Left renal pelvis (tissue), 4 donors: ENCODE measurements at places on chromosomes 2 and 18. TPM values are rescaled to one million over a fixed set of nuclear protein-coding genes. Genes with fewer than 3 reads are reported as not detected.
A peak's percentile ranks its signal among the peaks of the same experiment; 100 is the strongest.

- DNase-seq, result no peak
These were observed 52.2 kb downstream of the LYPD6B start for GRCh38 chr2:149090706-149091105.

DNA sequence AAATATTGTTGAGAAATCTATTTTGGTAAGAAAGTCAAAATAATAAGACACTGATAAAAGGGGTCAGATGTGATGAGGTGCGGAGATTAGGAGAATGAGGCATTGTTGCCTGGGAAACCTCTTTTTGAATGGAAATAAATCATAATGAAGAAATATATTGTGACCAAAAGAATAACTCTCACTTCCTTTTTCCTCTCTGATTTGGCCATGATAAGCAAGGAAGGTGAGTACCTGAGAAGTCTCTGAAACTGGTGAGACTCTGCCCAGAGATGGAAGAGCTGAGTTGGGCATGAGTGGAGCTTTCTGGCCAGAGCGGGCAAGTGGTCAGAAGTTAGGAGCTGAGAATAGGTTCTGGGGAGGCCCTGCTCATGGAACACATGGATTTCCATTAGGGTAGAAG lies 11.8 kb downstream of the LAMA3 start:
- no peak for DNase-seq

- DNase-seq, result no peak
These were observed 24.2 kb downstream of the WDR75 start for GRCh38 chr2:189465478-189465877.

- no peak for DNase-seq
These were observed 18.0 kb downstream of the REL start for GRCh38 chr2:60899230-60899891.

GRCh38 chr2:147297820-147298219 lies 547.0 kb upstream of the ACVR2A start:
- DNase-seq, result no peak

DNA sequence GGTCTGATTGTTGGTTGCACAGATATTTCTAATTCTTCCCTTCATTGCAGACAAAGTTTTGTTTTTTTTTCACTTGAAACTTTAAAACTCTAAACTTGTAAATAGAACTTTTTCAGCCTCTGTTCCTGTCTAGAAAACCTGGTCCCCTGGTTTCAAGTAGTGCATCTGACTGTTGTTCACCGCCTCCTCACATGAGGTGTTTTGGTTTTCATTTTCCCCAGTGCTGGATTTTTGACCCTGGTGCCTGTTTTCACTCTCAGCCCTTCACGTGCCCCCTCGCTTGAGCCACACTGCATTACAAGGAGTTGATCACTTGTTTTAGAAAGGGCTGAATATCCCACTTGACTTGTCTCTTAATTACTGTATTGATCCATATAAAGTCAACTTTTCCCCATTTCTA lies 100.1 kb downstream of the TMEM185B start:
- no peak for DNase-seq

- no peak for DNase-seq
These were observed 15.0 kb downstream of the INPP4A start for GRCh38 chr2:98459496-98460175.

GRCh38 chr2:118387509-118387908 lies 299.2 kb downstream of the INSIG2 start:
- no peak for DNase-seq

- no peak for DNase-seq
These were observed 16.6 kb downstream of the INPP5D start for GRCh38 chr2:233076749-233077148.

GRCh38 chr2:159128191-159128590 lies 158.3 kb downstream of the WDSUB1 start:
- DNase-seq, result no peak

DNA sequence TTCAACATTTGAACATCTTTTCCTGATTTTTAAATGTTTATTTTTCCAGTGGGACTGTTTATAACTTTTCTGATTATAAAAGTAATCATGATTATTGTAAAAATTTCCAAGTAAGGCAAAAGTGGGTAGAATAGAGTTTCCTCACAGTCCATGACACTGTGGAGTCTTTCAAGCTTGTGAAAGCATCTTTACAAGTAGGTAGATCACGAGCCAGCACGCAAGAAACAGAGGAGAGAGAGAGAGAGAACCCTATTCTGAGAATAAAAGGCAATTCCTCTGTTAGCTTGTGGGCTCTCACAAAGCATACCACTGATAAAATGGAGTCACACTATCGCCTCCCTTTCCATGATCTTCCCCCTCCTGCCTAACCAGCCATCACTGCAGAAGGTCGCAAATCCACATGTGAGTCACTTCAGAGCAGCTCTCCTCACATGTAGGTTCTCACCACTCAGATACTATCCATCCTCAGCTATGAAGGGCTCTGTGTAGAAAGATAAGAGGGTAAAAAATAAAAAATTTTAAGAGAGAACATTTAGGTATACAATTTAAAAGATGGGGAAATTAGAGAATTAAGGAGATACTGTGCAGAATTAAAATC lies 40.3 kb downstream of the AAK1 start:
- DNase-seq, result no peak

DNA sequence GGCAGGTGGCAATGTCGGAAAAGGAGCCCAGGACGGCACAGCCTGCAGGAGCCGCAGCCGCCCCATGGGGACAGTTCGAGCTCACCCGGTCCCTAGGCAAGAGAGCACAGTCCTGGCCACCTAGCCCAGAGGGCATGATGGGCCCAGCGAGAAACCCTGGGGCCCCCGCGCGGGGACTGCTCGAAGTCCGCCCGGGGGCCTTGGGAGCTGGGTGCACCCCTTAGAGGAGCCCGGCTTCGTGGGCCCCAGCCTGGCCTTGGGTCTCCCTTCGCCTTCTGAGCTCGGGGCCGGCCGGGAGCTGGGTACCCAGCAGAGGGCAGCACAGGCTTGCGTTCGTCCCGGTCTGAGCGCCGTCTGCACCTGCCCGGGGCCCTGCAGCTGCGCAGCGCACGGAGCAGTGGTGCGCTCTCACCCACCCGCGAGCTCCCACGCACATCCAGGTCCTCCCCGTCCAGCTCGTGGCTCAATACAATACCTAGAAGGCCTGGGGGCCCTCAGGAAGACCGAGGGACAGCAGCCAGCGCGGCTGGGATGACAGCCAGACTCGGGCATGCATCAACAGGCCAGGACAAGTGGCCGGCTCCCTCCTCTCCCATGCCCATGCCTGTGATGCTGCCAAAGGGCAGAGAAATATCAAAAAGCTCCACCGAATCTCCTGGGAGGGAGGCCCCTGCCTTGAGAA lies 96.2 kb upstream of the ZNF532 start:
- DNase-seq, result peak; percentile 52

- no peak for DNase-seq
These were observed 33.8 kb upstream of the DNAJC10 start for GRCh38 chr2:182682210-182682609.

- DNase-seq, result no peak
These were observed 5.5 kb downstream of the SLC11A1 start for GRCh38 chr2:218387369-218388194.

- DNase-seq, result no peak
These were observed 634.3 kb upstream of the FANCL start for GRCh38 chr2:58875436-58875835.

DNA sequence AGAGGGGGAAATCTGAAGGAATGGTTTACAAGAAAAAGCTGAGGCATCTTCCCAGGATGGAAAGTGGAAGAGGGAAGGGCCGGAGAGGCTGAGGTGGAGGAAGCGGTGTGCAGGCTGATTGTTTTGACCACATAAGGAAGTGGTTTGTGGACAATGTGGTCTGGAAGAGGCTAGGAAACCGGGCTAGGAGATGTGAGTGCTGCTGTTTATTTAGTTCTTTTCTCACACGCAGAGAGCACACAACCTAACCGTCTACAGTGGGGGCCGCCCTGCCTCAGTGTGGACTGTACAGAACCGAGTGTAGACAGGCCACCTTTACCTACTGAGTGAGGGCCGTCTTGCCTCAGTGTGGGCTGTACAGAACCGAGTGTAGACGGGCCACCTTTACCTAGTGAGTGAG lies 251.7 kb upstream of the PXDN start:
- DNase-seq, result no peak

GRCh38 chr2:23565374-23565773 lies 180.4 kb downstream of the KLHL29 start:
- DNase-seq, result no peak

GRCh38 chr2:43519643-43520221 lies 76.1 kb downstream of the THADA start:
- no peak for DNase-seq

GRCh38 chr2:30732376-30732775 lies 74.9 kb downstream of the CAPN13 start:
- DNase-seq, result no peak

DNA sequence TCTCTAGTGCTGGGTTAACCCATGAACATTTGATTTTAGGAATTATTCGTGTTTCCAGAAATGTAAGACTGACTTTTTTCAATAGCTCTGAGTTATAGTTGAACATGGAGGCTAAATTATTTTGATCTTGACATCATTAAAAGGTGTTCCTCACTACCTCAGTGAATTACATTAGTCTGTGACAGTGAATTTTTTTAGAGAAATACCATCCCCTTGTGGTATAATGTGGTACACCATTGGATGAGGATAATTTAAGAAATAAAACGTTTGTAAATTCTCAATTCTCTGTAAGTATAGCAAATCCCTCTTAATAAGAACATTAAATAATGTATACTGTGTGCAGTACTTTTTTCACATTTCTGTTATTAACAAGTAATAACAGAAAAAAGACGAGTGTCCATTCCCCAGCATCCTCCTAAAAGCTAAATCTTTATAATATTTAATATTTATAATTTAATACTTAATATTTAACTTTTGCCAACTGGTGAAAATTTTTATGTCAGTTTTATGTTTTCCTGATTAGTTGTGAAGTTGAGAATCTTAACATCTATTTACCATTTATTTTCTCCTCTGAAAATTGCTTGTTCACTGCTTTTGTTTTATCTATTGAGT lies 70.3 kb upstream of the CWC22 start:
- DNase-seq, result no peak

GRCh38 chr18:28594034-28594433 lies 417.1 kb upstream of the CDH2 start:
- no peak for DNase-seq

DNA sequence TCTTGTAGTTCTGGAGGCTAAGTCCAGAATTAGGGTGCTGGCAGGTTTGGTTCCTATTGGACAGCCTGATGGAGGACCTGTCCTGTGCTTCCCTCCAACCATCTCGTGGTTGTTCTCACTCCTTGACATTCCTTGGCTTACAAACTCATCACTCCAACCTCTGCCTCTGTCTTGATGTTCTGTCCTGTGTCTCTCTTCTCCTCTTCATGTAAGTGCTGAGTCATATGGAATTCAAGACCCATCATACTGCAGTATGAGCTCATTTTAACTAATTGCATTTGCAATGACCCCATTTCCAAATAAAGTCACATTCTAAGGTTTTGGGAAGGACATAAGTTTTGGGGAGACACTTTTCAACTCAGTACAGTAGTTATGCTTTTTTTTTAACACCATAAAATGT lies 374.7 kb downstream of the TRIB2 start:
- no peak for DNase-seq

GRCh38 chr18:61448316-61448715 lies 115.1 kb downstream of the CDH20 start:
- DNase-seq, result no peak

- peak; percentile 35 for DNase-seq
These were observed at the start of gene CCDC178 for GRCh38 chr18:33440060-33441043. CCDC178 (minus strand) TSS chr18:33440721; CDS start chr18:33412088, 28,633 bp downstream.

- DNase-seq, result no peak
These were observed 1108.1 kb downstream of the TSN start for GRCh38 chr2:122863532-122863931.

DNA sequence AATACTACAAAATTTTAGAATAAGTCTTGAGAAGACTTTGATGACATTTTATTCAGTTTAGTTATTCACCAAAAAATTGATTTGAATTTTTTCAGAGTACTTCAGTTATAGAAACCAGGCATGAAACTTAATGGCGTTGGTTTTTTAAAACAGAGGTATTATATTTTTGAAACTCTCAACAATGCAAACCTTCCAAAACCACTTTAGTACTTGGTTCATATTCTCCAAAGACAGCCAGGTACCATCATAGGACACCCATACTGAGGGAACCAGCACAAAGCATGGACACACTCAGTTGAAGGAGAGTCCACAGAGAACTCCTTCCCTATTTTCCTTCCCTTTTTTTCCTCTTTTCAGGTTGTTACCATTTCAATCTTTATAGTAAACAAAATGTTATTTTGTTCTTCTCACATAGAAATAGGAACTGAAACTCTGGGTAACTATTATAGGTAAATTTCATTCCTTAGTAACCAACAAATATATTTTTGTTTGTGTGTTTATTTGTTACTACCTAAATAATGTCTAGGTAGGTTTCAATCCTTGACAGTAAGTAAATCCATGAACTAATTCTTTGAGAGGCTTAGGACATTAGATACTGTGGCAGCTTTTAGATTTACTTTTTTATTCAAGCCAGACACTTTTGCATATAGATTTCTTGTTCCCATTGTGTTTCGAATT lies 95.8 kb downstream of the TMEFF2 start:
- DNase-seq, result no peak

DNA sequence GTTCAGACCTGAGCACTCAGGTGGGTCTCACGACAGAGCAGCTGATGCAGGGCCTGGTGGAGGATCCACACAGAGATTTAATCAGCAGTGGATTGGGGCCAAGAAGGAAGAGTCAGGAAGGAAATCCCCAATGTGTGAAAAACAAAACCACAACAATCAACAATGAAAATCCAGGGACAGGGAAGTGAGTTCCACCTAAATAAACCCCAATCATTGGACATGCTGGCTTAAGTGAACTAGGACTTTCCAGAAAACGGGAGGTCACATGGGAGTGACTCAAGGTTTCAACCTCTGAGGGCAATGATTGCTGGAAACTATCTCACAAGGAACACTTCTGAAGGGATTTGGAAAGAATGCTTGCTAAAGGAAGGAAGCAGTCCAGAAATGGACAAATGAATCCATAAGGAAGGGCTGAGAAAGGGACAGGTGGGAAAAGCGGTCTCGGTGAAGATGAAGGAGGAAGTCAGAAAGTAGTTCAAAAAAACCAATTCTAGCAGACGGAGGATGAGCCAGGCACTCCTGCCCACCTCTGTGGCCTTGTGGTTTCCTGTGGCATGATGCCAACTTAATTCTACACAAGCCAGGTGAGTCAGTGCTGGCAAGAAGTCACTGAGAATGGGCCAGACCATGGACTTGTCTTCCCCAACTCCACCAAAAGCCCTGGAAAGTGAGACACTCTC lies 15.4 kb upstream of the XDH start:
- no peak for DNase-seq

The SLC4A1AP gene
- polyA plus RNA-seq, result 36.7 TPM

The TUBA4A gene
- polyA plus RNA-seq, result 33.5 TPM

The ALPI gene
- not detected for polyA plus RNA-seq

The GPR75 gene
- 1.8 TPM for polyA plus RNA-seq

The EML6 gene
- polyA plus RNA-seq, result 0.49 TPM

The ASXL3 gene
- polyA plus RNA-seq, result 6.6 TPM

The CPLX4 gene
- polyA plus RNA-seq, result 0.27 TPM

The RAB31 gene
- 27.0 TPM for polyA plus RNA-seq

The IL1RN gene
- 1.4 TPM for polyA plus RNA-seq

The CPO gene
- 1.8 TPM for polyA plus RNA-seq

The CIB4 gene
- polyA plus RNA-seq, result 0.72 TPM

The GPAT2 gene
- polyA plus RNA-seq, result 2.6 TPM

The IL1R2 gene
- 0.89 TPM for polyA plus RNA-seq

The TRPM8 gene
- 0.29 TPM for polyA plus RNA-seq

The TRIM43 gene
- 0.32 TPM for polyA plus RNA-seq

The FAM110C gene
- 10.2 TPM for polyA plus RNA-seq
